CD4-positive, alpha-beta T cell treated with Interleukin-12 subunit alpha and Interleukin-12 subunit beta, for 1 hour (primary cell): ENCODE measurements at places on chromosomes 3 and 15.

- no peak for DNase-seq
Observed at GRCh38 chr15:39892418-39892817, 27.6 kb downstream of the GPR176 start.

DNA sequence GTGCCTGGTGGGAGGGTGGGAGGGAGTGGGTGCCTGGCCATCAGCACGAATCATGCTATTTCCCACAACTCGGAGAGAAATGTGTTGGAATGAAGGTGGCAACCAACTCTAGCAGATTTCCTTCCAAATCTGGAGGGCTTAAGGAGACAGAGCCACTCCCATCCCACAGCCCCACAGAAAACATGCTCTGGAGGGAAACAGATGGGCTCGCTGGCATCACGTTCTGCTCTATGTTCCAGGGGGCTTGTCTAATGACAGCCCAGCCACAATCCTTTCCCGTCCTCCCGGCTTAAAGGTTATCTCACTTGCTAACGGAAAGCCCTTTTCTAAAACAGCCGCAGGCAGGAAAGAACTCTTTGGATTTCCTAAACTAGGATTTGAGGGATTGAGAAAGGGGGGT is 65.3 kb downstream of the ADAMTS17 start:
- no peak for DNase-seq

GRCh38 chr15:78212546-78213424 is 21.6 kb downstream of the ACSBG1 start:
- no peak for DNase-seq

GRCh38 chr3:195268576-195269309 is 2.2 kb downstream of the XXYLT1 start:
- no peak for DNase-seq

GRCh38 chr15:99480016-99480810 is 85.6 kb upstream of the MEF2A start:
- DNase-seq: no peak

- no peak for DNase-seq
Observed at GRCh38 chr3:155560594-155560993, 184.3 kb downstream of the PLCH1 start.

- no peak for DNase-seq
Observed at GRCh38 chr15:40575113-40575512, 6.0 kb downstream of the RPUSD2 start.
